Kidney glomerular epithelial cell (primary cell): ENCODE measurements at places on chromosomes 5 and 9.

GRCh38 chr9:69324549-69325401 lies at the start of gene ENTREP1:
Gene ENTREP1, plus strand, starts transcription at chr9:69325215. Its CDS starts 95 bp downstream, at chr9:69325310.
- peak; percentile 53 for DNase-seq

DNA sequence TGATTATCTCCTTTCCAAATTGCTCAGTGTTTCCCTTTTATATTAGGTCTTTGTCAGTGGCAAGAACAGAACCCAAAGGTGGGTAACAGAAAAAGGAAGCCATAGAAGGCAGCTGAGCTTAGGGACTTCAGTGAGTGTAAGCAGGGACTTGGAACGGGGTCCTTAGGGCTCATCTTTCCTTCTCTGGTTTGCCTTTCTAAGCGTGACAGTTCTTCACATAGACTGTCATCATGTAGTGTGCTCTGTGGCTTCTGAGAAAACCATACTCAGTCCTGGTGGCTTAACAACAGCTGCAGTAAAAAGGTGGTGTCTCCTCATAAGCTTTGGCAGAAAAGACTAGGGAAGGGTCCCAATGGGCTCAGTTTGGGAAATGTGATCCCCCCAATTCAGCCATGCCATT lies 108.8 kb downstream of the SLC12A2 start:
- no peak for DNase-seq

- no peak for DNase-seq
Observed at GRCh38 chr9:132773764-132774339, 103.6 kb downstream of the GTF3C4 start.

DNA sequence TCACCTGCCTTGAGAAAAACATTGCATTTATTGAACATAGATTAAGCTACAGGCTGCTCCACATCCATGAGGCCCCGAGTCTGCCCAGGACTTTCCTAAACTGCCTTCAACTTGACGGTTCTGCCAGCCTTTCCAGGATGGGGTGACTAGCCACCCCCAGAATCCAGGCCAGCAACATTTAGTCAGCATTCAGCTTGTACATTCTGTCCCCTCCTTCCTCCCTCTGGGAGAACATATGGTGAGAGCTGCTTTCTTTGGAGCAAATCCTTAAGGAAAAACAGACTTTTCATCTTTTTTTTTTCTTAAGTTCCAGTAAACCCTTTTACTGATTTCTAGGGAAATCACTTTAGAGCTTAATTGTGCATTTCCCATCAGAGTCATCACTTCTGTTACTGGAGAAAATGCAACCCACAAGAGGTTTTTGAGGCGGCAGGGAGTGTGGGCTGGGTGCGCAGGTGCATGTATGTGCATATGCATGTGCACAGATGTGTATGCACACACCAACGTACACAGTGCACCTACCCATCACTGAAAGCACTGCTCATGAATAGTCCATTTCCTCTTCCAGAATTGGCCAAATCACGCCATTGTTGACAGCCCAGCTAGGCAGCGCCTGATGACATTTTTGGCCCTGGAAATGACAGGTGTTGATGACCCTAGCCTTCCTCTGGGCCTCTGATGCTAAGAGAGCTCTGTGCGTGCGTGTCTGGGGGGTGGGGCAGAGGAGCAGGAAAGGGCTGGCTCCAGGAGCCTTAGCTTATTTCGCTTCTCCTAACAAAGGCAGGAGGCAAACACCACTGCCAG lies 145.6 kb downstream of the HSD17B3 start:
- no peak for DNase-seq

- DNase-seq, result peak; percentile 17
Observed at GRCh38 chr9:93119953-93120845, 13.9 kb downstream of the NINJ1 start.

DNA sequence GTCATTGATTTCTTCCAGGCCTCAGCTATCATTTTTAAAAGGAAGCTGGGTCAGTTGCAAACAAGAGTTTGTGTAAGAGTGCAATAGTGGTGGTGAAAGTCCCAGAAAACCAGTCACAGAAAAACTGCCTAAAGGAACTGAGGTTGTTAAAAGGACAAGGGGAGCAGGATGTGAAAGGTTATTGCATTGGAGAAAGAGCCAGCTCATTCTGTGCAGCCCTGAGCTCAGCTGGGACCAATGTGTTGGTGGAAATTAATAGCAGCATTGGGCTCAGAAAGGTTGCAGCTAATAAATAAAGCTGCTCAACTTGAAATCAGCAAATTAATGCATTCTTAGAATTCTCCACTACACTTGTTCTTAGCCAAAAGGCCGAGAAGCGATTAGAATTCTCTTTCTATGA lies 34.9 kb downstream of the NREP start:
- DNase-seq, result no peak

GRCh38 chr5:177371120-177372033 lies 12.9 kb upstream of the SLC34A1 start:
- DNase-seq, result no peak

DNA sequence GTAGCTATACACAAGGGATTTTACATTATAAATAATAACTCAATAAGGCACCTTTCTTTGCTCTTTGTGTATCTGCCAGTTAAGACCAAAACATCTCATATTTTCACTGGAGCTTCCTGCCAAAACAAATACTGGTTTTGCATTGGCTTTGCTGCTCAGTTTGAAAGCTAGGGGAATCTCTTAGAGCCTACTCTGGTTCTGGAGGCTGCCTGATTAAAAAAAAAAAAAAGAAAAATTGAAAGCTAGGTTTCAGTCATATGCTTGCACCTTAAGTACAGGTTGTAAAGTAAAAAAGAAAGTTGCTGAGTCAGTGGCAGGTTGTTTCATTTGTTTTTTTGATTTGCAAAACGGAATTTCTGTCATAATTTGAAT lies 2.3 kb downstream of the DENND4C start:
- peak; percentile 12 for DNase-seq

DNA sequence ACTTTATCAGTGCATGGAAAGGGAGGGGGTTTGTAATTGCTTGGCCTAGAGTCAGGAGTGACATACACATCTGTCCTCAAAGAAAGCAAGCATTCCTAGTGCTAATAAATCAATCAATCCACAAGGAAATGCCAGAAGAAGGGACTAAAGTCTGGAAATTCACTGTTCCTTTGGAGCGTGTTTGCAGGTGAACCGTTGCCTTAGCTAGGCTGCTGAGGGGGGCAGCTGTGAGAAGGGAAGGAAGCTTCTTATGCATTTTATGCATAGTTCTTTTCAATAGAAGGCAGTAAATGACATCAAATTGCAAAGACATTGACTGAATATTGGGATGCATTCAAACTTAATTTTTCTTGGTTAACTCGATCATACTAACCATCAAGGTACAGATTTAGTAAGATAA lies 1092.5 kb upstream of the SEMA6A start:
- DNase-seq, result no peak

DNA sequence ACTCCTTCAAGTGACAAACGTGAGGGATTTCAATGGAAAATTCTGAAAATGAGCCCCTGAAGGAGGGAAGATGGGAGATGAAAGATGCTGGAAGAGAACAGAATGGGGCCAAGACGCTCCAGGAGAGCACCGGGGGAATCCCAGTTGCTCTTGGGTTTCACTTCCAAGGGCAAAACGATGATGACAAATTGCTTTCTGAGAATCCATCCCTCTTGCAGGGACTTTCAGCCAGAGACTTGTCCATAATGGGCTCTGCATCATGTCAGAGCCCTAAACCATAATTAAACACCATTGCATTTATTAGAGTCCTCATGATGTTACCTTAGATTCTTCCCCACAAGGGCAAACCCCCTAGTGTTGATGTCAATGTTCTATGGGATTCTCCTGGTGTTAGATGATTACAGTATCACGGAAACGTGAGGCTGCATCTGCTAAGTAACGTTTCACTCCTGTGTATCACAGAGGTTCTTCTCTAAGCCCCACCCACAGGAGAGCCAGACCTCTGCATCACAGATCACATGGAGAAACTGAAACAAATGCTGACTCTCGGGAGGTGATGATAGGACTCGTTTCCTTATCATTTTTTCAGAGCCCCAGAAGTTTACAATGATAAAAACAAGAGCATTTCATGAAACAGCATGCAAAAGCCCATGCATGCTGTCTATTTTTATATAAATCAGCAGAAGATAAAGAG lies 114.4 kb downstream of the TENT4A start:
- no peak for DNase-seq

DNA sequence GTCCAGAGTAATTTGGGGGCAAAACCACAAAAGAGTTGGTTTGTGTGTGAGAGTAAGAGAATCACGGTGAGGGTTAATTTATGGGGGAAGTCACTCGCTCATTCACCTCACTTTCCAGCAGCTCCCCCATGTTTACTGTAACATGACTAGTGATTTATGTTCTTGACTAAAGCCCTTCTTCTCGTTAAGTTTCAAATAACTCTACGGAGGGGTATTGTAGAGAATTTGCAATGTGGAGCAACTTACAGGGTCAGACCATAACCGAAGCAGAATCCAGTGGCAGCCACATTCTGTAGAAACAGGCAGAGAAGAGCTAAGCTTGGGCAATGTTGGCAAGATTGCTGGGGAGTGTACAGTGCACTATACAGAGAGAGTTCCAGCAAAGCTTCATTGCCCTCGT lies 760.6 kb downstream of the IRX1 start:
- no peak for DNase-seq

DNA sequence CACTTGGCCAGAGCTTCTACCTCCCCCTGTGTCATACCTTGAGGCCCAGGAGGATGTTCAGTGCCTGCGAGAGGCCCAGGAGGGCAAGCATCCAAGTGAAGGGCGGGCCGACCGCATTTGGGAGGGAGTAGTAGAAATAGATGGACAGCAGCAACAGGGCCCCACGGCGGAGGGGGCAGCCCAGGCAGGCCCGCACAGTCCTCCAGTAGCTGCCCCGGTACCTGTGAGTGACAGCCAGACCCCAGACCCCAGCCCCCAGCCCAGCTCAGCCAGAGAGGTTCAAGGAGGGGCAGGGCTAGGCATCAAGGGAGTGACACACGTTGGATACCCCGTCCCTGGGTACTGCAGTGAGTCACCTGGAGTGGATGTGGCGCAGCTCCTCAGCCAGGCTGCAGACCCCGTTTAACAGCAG lies 1.4 kb downstream of the STING1 start:
- DNase-seq, result no peak

DNA sequence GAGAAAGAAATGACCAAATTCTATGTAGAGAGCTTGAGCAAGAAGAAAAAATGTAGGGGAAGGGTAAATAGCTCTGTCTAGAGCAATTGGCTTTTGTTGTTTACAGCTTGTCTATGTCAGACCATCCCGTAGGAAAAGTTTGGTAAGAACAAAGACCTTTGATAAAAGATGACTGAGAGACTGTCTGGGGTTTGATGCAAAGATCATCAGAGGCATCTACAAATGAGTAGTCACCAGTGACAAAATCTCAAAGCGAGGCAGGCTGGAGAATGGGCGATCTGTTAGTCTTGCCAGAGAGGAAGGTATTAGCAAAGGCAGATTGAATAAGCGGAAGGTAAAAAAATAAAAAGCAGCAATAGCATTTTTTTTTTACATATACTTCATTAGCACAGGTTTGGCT lies 125.0 kb upstream of the RASGRF2 start:
- no peak for DNase-seq

- peak; percentile 30 for DNase-seq
Observed at GRCh38 chr5:55344392-55344992, 36.7 kb downstream of the MTREX start.

DNA sequence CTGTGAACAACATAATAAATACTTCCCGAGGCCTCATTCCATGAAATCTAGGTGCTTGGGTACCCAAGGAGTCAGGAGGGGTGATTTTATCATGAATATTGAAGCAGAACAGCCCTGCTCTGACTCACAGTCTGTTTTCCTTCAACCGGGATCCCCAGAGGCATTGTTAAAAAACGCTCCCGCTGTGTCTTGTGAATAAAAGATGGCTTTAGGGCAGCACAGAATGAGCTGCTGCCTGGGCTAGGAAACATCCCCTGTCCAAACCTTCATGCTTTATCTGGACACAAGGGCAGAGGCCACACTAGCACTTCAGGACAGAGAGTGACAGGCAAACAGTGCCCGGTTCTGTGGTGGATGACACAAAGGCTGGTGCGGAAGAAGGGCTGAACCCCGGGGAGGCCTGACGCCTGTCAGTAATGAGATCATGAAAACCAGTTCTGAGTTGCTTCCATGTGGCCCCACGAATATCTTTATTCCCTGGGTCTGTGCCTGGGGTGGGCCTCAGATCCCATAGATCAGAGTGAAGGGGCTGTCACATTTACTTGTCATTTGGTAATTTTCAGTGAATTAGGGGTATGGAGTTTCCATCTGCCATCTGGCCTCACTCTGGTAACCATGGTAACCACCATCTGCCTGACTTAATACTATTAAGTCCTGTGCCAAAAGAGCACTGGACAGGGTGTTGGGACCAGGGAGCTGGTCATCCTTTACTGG lies 2.6 kb downstream of the IGFBPL1 start:
- no peak for DNase-seq

- no peak for DNase-seq
Observed at GRCh38 chr5:16870878-16871277, 65.2 kb downstream of the MYO10 start.

GRCh38 chr5:31078956-31079355 lies 114.5 kb upstream of the CDH6 start:
- no peak for DNase-seq

GRCh38 chr5:32275396-32275741 lies 37.4 kb downstream of the MTMR12 start:
- DNase-seq, result no peak

DNA sequence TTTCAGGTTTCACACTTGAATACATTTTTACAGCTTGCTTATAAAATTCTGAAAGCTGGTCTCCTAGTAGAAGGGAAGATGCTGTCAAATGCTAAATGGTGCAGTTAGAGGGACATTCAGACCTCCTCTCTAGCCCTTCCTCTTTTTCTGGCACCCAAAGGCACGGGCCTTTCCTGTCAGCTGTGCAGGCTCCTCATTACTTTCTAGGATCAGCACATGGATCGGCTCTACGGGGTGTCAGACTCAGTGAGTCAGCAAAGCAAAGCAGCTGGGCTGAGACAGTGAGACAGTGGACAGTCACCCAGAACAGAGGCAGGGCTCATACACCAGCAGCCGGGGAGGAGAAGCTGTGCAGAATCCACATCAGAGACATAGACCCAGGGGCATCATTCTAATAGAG lies 80.0 kb upstream of the TNC start:
- peak; percentile 59 for DNase-seq

DNA sequence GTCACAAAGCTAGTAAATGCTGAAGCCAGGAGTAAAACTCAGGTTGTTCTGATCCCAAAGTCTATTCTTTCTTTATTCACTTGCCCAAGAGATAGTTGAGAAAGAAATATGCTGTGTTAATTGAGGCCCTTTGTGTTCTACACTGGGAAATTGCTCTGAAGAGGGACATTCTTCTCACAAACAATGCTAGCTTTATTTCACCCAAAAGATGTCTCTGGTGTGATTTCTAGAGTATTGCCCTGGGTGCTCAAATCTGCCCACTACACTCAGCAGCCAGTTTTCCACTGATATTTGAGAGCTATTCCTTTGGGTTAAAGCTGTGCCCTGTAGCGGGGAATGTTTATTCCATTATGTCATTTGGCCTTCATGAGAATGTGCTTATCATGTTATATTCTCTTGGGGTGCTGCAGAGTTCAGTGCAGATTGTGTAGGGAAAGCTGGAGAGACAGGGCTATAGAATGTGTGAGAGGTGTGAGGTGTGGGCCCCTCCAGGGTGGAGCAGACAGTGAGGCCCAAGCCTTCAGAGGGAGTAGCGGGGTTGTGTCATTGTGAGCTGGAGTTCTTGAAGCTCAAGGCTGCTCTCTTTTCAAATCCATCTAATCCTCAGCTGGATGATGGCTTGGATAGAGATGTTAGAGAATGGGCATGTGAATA lies 21.0 kb upstream of the C5orf63 start:
- DNase-seq, result no peak

- no peak for DNase-seq
Observed at GRCh38 chr5:112528928-112529327, 109.9 kb upstream of the EPB41L4A start.

GRCh38 chr5:131791866-131792265 lies 5.0 kb downstream of the FNIP1 start:
- no peak for DNase-seq
